Naive thymus-derived CD4-positive, alpha-beta T cell (primary cell): ENCODE measurements at places on chromosomes 1 and 21.

DNA sequence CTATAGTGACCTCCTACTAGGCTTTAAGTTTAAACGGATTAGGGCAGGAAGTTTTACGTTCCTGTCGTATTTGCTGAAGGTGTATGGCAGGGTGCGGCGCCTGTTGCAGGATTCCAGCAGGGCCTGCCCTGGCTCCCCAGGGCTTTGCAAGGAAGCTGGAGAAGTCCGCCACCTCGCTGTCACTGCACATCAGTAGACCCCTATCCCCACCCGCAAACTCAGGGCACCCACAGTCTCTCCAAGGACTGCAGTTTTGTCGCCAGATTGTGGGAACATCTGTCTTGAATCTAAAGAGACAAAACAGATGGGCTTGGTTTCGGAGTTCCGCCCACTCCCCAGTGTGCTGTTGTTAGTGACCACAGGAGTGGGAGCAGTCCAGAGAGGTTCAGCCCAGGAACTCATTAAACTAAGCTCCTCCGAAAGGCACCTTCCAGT, 110.8 kb downstream of the CDC7 start:
- no peak for DNase-seq

GRCh38 chr1:157156058-157156541, 17.9 kb upstream of the ETV3 start:
- peak; percentile 74 for DNase-seq

DNA sequence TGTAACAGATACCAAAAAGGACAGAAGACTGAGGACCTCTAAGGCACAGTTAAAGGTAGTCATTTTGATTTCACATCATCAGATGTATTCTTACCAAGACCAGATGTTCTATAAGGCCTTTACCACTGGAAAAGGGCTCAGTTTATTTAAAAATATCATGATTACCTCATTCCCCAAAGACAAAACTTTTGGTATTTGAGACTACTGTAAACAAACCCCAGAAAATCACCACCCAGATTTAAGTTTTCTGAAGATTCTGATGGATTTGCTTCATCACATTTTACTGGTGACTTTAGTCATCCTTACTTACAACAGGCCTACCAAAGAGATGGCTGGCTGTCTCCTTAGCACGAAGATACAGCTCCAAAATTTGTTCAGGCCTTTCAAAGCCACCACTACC, 8.3 kb downstream of the ENAH start:
- no peak for DNase-seq

DNA sequence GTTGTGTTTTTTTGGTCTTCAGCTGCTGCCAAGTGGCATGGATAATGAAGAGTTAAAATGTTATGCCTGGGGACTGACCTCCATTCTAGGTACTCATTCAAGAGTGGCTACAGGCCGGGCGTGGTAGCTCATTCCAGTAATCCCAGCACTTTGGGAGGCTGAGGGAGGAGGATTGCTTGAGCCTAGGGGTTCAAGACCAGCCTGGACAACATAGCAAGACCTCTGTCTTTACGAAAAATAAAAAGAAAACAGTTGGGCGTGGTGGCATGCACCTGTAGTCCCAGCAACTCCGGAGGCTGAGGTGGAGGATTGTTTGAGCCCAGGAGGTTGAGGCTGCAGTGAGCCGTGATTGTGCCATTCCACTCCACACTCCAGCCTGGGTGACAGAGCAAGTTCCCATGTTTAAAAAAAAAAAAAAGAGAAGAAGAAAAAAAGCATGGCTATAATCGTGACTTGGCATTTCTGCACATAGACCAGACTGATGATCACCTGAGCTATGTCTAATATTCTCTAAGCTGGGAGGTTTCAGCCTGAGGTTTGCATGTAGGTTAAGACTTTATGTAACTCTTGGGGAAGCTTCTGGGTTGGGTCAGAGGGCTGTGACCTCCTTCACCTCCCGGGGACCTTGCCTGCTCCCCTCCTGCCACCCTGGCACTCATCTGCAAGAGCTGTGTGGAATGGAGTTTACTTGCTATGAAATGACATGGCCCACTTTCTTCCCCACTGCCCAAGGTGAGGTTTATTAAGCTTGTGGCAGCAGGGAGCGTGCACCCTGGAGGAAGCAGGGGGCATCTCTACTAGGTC, 51.3 kb downstream of the DHRS3 start:
- DNase-seq: no peak

- DNase-seq: no peak
Measured at GRCh38 chr1:74713849-74714248, 19.0 kb downstream of the CRYZ start.

DNA sequence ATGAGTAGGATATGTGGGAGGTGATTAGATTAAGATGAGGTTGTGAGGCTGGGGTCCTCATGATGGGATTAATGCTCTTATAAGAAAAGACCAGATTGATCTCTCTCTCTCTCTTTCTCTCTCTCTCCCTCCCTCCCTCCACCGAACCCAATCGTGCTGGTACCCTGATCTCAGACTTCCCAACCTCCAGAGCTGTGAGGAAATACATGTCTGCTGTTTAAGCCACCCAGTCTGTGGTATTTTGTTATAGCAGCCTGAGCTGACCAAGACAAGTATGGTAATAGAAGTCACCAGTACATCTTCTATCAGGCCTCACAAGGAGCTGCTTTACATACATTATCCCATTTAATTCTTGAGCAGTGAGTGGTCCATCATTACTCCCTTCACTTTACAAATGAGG, 149.8 kb downstream of the RUNX1 start:
- no peak for DNase-seq

GRCh38 chr1:23575226-23575810, 16.0 kb upstream of the ID3 start:
- no peak for DNase-seq

- peak; percentile 33 for DNase-seq
Measured at GRCh38 chr1:24641646-24642151, 1.4 kb upstream of the SRRM1 start.

GRCh38 chr1:101006553-101006952, 19.0 kb downstream of the DPH5 start:
- no peak for DNase-seq

- DNase-seq: no peak
Measured at GRCh38 chr1:41790351-41790750, 128.4 kb downstream of the HIVEP3 start.

GRCh38 chr1:13842497-13842896, 142.5 kb downstream of the PRDM2 start:
- DNase-seq: no peak

DNA sequence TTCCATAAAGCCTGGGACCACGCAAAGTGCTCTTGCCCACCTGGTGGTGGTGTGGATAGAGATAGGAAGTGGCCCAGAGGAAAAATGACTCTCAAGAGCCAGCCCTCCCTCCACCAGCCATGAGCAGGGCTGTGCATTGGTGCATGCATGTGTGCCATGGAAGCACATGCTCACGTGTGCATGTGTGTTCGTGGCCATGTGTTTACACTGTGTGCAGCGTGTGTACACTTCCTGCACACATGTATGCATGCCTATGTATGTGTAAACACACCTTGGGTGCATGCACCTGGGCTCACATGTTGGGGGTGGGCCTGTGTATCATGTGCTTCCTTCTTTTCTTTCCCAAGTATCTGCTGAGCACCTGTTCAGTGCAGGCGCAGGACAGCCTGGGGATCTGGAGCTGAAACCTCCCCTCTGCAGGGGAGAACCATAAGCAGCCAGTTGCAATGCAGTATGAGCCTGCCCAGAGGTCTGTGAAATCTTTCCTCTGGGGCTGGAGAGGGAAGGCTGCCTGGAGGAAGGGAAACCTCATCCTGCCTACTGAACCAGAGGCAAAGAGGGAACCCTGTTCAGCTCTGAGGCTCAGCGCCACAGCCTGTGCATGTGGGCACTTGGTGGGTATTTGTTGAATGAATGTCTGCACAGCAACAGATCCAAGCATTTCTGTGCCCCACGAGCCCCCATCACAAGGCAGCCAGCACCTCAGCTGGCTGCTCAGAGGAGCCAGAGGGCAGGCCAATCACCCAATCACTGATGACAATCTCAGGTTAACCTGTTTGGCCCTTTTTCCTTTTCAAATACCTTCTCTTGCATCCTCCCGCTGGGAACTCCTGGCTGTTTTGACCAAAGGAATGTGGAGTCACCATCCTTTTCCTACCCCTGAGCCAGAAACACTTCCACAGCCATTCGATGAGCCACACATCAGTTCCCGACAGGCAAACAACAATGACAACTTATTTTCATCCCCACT, 327.0 kb downstream of the NPHP4 start:
- no peak for DNase-seq

DNA sequence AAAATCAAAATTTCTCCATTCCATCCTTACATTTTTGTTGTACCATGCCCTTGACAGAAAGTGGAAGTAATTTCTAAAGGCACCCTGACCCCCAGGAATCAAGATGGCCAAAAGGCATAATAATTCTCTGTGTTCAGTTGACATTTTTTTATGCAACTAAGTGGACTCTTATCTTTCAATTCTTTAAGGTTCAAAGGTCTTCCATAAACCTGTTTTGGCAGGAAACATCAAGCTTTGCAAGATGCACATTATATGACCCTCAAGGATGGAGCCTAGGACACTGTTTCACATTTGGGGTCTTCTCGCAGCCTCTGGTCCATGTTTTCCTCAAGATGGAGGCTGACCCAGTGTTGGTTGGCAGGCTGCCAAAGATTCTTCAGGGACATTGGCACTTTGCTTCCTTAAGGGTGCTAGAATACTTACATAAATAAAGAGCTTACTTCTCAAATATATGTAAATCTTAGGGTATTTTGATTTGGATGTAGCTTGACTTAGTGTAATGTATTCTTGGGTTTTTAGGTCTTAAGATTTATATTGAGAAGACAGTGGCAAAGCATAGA, 48.0 kb upstream of the COG2 start:
- DNase-seq: no peak

GRCh38 chr1:230642263-230642959, at the start of gene COG2:
Gene COG2, plus strand, starts transcription at chr1:230642481. Its CDS starts 126 bp downstream, at chr1:230642607.
- peak; percentile 99 for DNase-seq

- DNase-seq: no peak
Measured at GRCh38 chr1:64046243-64046642, 157.2 kb upstream of the UBE2U start.

- no peak for DNase-seq
Measured at GRCh38 chr1:220914283-220915116, 35.3 kb downstream of the HLX start.

DNA sequence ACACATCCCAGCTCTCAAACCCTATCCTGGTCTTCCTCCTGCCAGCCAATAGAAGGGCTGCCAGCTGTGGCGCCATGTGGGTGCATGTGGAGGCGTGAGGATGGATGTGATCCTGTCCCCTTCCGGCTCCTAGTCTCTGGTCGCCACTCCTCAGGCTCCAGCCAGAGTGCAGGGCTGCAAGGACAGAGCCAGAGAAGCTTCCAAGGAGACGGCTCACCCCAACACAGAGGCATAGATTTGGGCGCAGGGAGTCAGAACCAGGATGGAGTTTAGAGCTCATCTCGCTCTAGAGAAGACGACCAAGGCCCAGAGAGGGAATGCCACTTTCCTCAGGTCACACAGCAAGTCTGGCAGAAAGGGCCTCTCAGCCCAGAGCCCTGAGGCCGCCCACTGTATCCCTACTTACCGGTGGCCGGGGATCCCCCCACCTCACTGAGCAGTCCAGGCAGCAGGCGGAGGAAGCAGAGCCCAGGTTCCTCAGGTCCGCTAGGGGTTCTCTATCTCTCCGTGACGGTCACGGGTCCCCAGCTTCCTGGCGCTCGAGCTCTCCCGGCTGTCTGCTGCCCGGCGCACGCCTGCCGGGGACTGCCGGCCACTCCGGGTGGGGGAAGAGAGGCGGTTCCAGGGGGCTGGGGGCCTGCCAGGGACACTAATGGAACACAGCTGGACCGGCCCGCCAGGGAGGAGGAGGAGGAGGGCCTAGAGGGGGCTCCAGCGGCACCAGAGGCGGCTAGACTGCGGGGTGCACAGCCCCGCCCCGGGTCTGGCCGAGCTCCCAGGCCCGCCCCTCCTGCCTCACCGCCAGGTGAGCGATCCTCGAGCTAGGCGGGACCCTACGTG, at the start of gene COL16A1:
Gene COL16A1 (minus strand): TSS at position 587 of the 840 bp plus-strand sequence. CDS start 1,824 bp downstream, outside the sequence.
- DNase-seq: no peak
